Neuronal stem cell (in vitro differentiated cells): ENCODE measurements at places on chromosomes 16 and 17.
A peak's percentile ranks its signal among the peaks of the same experiment; 100 is the strongest.

DNA sequence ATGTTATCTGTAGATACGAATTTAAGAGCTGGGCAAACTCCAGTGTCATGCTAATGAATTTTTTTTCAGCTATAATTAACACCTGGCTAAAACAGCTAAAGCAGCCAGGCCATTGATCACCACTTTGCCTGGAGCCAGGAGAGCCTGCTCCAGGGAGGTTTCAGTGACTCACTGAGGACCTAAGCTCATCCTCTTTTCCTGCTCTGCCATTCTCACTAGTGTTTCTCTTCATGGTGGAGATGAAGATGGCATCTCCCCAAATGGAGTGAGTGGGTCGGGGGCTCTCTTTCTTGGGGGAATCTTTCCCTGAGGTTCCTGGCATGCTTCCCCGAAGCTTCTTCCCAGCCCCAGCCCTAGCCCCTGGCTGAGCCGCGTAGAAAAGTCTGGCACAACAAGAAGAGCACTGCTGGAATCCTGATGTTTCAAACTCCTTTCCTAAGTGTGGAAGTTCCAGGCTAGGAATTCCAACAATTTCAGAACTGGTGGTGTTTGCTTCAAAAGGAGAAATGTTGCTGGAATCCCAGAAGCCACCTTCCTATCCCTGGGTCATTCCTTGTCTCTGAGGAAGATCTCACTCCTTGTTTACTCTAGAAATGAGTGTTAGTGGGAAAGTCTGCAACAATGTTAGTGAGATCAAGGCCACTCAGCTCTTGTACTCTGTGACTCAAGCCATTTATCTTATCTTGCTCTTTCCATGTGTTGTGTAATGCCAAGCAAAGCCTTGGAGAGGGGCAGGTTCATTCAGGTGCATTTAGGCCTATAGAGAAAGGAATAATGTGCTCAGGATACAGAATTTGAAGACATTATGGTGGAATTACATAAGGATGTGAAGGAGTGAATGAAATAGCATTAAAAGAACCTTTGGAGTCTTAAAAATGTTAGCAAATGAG is 26.0 kb upstream of the B4GALNT2 start:
- no peak for DNase-seq

DNA sequence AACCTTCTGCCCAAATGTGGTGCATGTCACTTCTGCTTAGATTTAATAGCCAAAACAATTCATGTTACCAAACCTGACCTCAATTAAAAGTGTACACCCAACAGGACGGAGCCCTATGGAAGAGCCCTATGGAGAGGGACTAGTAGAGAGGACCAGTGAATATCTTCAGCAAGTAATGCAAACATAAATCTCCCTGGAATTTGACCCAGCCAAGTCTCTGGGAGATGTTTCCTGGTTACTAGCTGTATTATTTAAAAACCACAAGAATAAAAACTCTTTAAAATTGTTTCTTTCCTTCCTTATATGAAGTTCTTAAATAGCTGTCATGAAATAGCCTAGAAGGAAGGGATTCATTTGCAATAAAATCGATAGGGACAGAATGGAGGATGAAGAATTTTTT is 255.8 kb downstream of the CDH11 start:
- no peak for DNase-seq

- DNase-seq, result no peak
These were observed 59.4 kb downstream of the NLK start for GRCh38 chr17:28101919-28102318.

GRCh38 chr17:82662711-82663261 is 14.5 kb upstream of the WDR45B start:
- DNase-seq, result no peak

GRCh38 chr17:13537167-13537731 is 64.5 kb downstream of the HS3ST3A1 start:
- DNase-seq, result no peak

GRCh38 chr17:63698886-63699637 is 863 bp downstream of the LIMD2 start:
- no peak for DNase-seq

- DNase-seq, result no peak
These were observed 21.1 kb upstream of the ZNF629 start for GRCh38 chr16:30808146-30808545.

DNA sequence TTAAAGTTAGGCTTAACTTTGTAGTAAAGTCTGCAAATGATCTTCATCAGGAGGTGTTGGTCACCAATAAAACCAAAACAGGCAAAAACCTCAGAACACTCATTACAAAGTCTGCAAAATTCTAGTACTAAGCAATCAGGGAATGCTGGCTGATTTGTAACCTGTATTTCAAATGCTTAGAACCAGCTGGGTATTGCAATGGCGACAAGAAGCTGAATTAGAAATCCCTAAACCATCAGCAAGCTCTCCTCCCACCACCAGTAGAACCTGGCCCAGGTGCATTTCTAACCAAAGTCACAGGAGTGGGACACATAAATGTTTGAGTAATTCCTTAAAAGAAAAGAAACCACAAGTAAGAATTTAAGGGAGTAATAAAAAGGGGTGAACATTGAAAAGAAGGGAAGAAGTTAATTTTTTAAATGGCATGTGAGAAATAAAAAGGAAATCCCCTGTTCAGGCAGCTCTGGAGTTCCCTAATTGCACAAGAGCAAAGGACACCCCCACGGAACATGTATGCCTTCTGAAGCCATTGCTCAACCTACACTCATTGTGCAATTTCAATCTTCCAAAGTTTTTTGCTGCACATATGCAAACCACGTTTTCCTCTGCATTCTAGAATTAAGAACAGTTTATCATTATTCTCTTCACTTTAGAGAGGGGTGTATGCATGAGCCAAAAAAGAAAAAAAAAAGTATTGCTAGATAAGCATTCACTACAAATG is 102.9 kb downstream of the HIC1 start:
- no peak for DNase-seq

- no peak for DNase-seq
These were observed 670.9 kb downstream of the TOX3 start for GRCh38 chr16:51875834-51876600.

- DNase-seq, result no peak
These were observed 48.8 kb downstream of the PITPNM3 start for GRCh38 chr17:6507535-6507934.

DNA sequence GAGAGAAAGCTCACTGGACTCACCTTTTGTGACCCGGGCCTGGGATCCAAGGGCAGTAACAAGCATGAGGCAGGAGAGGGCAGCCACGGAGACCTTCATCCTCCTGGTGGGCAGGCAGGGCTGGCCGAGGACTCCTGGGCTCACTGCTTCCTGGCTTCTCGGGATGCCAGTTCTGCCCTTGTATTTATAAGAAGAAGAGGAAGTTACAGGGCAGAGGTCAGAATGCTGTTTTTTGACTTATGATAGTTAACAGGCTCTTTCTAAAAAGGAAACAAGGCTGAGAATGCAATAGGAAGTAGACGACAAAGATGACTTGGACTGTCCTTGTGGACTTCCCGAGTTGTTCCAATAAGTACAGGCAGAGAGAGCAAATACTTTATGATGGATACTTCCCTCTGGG is at the start of gene CCL23:
Gene CCL23, minus strand, starts transcription at position 174 of the 400 bp plus-strand sequence. Its CDS starts 75 bp downstream, at position 99.
- DNase-seq, result no peak

- DNase-seq, result no peak
These were observed 21.4 kb downstream of the TTLL6 start for GRCh38 chr17:48795444-48796162.

- no peak for DNase-seq
These were observed 69.4 kb downstream of the MRC2 start for GRCh38 chr17:62696726-62697490.

DNA sequence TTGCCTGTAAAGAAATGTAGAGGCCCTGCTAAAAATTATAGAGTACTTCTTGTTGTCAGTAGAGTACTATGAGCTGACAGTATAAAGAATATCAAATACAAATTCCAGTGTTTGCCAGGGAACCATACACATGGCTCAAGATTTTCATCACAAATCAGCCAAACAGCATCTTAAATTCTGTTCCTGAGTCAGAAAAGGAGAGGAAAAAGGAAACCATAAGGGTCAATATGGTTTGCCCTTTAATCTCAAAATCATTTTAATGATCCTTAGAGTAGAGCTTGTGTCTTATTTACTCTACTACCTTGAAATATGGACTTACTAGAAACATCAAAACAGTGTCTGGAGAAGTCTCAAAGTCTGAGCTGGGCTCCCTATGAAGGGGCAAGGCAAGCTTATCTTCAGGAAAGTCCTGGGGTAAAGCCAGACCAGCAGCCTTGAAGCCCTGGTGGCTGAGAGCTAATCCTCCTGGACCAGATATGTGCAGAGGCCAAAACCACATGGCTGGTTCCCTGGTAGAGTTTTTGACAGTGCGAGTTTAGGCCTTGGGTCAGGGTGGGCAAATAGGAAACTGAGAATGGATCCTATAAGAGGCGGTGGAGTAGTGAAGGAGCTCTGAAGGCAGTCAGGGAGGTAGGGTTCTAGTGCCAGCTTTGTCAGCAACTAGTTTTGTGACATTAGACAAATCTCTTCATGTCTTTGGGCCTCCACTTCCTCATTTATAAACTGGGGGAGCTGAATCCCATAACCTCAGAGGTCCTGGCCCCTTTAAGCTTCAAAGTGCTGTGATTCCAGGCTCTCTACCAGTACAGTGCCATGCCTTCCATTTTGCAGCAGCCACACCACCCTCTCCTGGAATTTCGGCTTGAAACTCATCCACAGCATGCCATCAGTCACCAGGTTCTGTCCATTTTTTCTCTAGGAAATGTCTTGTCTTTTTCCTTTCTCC is 38.9 kb downstream of the MRTFB start:
- no peak for DNase-seq

GRCh38 chr16:76535-77272 is 1.3 kb upstream of the MPG start:
- no peak for DNase-seq

GRCh38 chr17:4420692-4421131 is 13.0 kb upstream of the SPNS3 start:
- DNase-seq, result peak; percentile 73

DNA sequence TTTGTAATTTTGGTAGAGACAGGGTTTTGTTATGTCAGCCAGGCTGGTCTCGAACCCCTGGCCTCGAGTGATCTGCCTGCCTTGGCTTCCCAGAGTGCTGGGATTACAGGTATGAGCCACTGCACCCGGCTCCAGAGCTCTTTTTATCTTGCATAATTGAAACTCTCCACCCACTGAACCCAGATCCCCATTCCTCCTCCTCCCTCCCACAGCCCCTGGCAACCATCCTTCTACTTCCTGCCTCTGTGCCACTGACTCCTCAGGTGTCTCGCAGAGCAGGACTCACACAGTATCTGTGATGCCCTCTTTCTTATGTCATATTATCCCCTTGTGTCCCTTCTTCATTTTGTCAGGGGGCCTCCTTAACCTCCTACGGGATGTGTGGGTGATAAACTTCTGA is 340.7 kb downstream of the SLC39A11 start:
- no peak for DNase-seq

GRCh38 chr17:77420095-77420803 is 279.5 kb downstream of the SEC14L1 start:
- DNase-seq, result no peak

- no peak for DNase-seq
These were observed 10.6 kb upstream of the PLD6 start for GRCh38 chr17:17216776-17217175.

- DNase-seq, result no peak
These were observed 33.0 kb downstream of the COG7 start for GRCh38 chr16:23420011-23420410.

- DNase-seq, result no peak
These were observed 24.0 kb upstream of the SLFN5 start for GRCh38 chr17:35218915-35219314.

DNA sequence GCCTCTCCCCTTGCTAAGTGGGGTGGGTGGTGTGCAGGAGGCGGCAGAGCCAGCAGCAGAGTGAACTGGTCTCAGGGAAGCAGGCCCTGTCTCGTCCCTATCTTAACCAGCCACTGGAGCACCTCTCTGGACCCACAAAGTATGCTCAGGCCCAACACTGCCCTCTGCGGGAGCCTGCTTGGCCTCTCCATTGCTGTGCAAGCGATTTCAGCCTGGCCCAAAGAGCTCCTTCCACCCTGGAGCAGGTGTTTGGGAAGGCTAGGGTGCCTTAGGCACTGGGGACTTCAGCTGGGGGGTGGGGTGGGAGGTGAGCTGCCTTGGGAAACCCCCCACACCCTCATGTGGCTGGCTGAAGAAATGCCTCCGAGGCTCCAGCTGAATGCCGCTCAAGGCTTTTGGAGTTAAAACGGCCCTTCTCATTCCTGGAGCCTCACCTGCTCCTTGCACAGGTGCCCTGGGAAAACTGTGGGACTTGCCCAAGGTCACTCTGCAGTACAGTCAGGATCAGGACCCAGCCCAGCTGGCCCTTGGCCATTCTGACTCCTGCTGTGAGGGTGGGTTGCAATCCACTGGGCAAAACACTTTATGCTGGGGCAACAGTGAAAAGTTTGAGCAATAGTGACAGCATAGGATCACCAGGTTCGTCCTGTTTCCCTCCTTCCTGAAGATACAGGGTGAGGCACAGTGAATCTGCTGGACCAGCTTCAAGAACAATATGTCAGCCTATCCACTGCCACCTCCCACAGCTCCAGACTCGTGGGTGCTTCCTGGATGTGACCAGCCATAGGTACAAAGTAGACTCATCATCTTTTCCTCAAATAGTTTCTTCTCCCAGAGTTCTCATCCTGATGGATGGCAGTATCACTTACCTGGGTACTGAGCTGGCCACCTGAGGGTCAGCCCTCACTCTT is 5.9 kb upstream of the UBE2O start:
- no peak for DNase-seq

GRCh38 chr16:52090080-52090479 is 456.9 kb downstream of the TOX3 start:
- DNase-seq, result no peak

- DNase-seq, result no peak
These were observed 22.7 kb downstream of the BCO1 start for GRCh38 chr16:81261049-81261648.

- no peak for DNase-seq
These were observed 51.4 kb downstream of the USP22 start for GRCh38 chr17:20991276-20992037.

DNA sequence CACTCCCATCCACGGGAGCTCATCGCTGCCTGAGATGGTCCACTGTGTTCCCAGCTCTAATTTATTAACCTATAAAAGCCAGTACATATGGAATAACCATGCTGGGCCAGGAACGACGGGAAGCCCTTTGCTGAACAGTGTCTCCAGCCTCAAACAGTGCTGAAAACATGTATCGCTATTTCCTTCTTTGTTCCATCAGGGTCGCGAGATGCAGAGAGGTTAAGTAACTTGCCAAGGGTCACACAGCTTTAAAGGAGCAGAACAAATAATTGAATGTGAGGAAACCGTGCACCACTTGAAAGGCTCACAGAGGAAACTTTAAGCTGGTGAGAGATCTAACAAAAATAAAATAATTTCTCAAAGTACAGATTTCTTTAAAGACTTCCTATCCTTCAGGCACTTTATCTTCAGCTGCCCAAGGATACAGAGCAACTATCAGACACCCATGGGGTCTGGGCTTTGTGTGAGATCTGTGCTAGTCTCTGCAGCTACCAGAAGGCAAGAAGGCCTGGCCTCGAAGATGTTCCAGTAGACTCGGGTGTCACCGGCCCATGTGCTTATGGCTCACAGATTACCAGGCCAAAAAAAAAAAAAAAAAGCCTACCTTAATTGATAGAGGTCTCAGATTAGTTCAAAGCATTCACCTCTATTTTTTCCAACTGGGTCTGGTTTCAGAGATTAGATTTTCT is 207.8 kb upstream of the FOXF1 start:
- DNase-seq, result no peak

- no peak for DNase-seq
These were observed 47.8 kb downstream of the TBC1D16 start for GRCh38 chr17:79987935-79988184.
